Sigmoid colon (tissue), 7 donors: ENCODE measurements at places on chromosomes 3 and 15. TPM values are rescaled to one million over a fixed set of nuclear protein-coding genes. Genes with fewer than 3 reads are reported as not detected.

DNA sequence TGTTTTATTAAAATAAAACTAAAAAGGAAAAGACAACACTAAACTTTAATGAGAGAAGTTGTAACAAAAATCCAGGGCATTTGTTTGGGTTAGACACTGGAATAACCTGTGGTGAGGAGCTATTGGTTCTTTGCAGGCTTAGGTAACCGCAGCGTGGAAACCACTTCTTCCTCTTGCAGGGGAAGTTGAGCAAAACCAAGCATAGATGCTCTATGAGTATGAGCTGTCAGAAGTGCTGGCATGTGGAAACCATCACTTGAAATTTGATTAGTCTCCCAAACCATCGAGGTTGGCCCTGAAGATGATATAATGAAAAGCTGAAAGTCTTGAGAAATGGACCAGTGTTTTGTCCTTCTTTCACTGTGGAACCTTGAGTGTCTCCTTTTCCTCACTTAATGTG is 127.1 kb upstream of the RBMS3 start:
- H3K4me1 ChIP-seq, result no peaks in the 10 kb centered on the region
- H3K27me3 ChIP-seq, result no peaks in the 10 kb centered on the region
- no peak overlapping the region for H3K27ac ChIP-seq
- no peak for DNase-seq
- H3K4me3 ChIP-seq, result no peak overlapping the region
- no peaks in the 10 kb centered on the region for H3K36me3 ChIP-seq

The OR5H1 gene
- not detected for total RNA-seq

The CPN2 gene
- total RNA-seq, result not detected

- H3K36me3 ChIP-seq, result no peaks in the 10 kb centered on the region
- H3K4me3 ChIP-seq, result peak overlapping the region; percentile 44
- DNase-seq, result no peak
- no peak overlapping the region for H3K27ac ChIP-seq
- peaks cover 21% of the 10 kb centered on the region for H3K27me3 ChIP-seq
These were observed 509 bp upstream of the LRRC3B start for GRCh38 chr3:26621906-26622620.
